ENCODE measurements at places on chromosomes 5 and 9.
A peak's percentile ranks its signal among the peaks of the same experiment; 100 is the strongest.

GRCh38 chr5:152259702-152260101 is 145.4 kb downstream of the NMUR2 start:
- no peak for DNase-seq

- no peak for DNase-seq
Observed at GRCh38 chr9:97830884-97831829, 21.9 kb upstream of the FOXE1 start.

GRCh38 chr5:145141534-145141933 is 693.6 kb downstream of the PRELID2 start:
- DNase-seq: no peak

- DNase-seq: no peak
Observed at GRCh38 chr5:138386290-138386689, 33.8 kb downstream of the KDM3B start.

GRCh38 chr9:38337181-38337580 is 55.3 kb upstream of the ALDH1B1 start:
- no peak for DNase-seq

- no peak for DNase-seq
Observed at GRCh38 chr9:26756881-26757280, 135.7 kb downstream of the CAAP1 start.

- DNase-seq: peak; percentile 4
Observed at GRCh38 chr9:130368631-130369103, 76.1 kb upstream of the ASS1 start.

- DNase-seq: no peak
Observed at GRCh38 chr9:132547052-132547431, 35.4 kb upstream of the BARHL1 start.

GRCh38 chr5:58795327-58795726 is 212.5 kb downstream of the RAB3C start:
- DNase-seq: no peak

GRCh38 chr5:159616952-159617351 is 286.7 kb upstream of the IL12B start:
- no peak for DNase-seq

DNA sequence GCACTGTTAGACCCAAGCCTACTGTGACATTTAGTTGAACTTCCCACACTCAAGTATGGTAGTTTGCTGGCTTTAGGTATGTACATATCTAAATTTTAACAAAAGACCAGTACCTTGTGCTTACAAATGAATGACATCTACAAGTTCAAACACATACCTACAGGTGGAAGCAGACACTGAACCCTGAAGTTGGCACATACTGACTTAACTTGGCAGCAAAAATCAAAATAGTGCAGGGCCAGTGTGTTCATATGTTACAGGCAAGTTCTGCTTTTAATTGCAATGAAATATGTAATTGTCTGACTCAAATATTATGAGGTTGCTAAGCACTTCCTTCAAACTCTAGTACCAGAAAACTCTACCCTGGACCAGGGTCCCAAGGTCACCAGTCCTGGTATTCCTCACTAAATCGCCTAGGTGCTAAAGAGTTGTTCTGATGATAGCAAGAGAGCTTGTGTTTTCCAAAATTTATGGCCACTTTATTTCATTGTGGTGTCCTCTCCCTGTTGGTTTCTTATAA is 77.4 kb downstream of the MEGF10 start:
- DNase-seq: no peak

DNA sequence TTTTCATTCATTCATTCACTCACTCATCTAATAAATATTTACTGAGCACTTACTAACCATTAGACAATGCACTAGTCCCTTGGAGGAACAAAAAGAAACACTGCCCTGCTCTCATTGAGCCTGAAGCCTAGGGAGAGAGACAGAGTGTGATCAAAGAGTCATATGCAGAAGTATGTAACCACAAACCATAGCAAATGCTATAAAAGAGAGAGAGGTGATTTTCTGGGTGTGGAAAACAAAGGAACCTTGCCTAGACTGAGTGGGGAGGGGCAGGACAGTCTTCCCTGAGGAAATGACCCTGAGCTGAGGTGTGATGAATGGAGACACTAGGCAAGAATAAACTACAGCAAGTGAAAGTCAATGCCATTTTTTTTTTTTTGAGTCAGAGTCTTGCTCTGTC is 10.8 kb upstream of the ADRA1B start:
- no peak for DNase-seq

GRCh38 chr9:69115621-69116020 is 58.5 kb upstream of the TJP2 start:
- no peak for DNase-seq

GRCh38 chr5:95721582-95722295 is 9.4 kb upstream of the RHOBTB3 start:
- no peak for DNase-seq

DNA sequence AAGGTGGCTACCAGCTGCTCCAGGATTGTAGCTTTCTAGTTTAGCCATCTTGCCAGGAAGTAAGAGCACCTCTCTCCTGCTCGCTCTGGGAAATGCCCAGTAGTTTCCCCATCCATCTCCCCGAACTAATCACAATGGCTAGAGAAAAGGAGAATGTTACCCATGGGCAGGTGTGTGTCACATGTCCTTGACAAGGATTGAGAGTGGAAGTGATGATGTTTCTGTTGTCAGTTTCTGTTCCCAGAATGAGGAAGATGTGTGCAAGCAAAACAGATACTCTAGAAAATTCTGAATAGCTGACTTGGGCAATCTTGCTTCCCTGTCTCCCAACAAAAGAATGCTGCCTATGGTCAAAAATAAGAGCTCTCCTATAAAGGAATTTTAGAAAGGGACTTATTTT is 429.5 kb downstream of the EBF1 start:
- DNase-seq: no peak

GRCh38 chr5:57445705-57446037 is 36.9 kb downstream of the ACTBL2 start:
- DNase-seq: no peak

DNA sequence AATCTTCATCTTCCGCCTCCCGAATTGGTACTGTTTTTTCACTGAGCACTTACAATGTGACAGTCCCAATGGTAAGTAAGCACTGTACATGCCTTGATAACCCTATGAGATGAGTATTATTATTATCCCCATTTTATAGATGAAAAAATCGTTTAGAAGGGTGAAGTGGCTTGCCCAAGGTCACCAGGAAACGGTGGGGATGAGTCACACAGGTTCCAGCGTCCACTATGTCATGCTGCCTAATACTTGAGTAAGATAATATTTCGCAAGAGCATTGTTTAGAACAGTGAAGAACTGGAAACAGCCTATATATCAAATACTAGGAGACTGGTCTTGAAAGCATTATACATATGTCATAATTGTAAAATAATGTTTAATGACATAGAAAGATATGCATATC is 12.9 kb downstream of the HAND1 start:
- no peak for DNase-seq

GRCh38 chr5:81495286-81495685 is 101.4 kb upstream of the ACOT12 start:
- DNase-seq: no peak

GRCh38 chr5:143354025-143354424 is 49.5 kb downstream of the NR3C1 start:
- DNase-seq: no peak

DNA sequence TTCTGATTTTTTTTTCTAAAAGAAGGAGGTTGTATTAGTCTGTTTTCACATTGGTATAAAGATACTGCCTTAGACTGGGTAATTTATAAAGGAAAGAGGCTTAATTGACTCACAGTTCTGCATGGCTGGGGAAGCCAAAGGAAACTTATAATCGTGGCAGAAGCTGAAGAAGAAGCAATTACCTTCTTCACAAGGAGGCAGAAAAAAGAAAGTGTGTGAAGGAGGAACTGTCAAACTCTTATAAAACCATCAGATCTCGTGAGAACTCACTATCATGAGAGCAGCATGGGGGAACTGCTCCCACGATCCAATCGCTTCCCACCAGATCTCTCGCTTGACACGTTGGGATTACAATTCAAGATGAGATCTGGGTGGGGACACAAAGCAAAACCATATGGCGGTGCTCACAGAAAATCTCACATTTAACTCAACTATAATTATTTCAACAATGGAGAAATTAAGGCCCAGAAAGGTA is 27.1 kb downstream of the DPYSL3 start:
- DNase-seq: no peak

DNA sequence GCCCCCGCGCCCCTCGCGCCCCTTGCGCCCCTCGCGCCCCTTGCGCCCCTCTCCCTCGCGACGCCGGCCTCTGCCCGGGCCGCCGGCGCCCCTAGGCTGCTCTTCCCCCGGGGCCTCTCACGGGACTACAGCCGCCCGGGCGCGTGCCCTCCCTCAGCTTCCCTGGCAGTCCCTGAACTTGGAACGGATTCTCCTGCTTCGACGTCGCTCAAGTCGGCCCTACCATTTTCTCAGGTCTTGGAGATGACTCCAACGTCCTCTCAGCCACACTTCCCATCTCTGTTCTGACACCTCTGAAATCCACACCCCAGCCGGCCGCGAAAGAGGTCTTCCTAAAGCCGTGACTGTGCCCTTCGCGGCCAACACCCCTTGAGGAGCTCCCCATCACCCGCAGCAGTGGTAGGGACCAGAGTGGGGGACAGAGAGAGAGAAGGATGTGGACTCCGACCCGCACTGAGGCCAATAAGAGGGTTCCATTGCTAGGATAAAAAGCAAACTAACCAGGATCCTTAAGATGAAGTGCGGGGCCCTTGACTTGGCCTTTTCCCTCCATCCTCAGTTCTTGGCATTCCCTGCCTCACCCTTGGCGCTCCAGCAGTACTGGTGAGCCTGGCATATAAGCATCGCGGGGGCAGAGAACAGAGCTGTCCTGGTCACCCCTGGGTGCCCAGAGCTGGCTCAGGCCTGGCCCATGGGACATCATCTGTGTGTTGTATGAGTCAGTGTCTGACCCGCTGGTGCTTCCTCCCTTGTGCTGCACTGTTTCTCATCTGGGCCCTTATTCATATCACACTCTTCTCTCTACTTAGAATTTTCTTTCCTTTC is 38.6 kb upstream of the GARNL3 start:
- DNase-seq: no peak

GRCh38 chr9:2621722-2622460 is at the start of gene VLDLR:
VLDLR (plus strand) TSS chr9:2621787; CDS start chr9:2622190, 403 bp downstream.
- DNase-seq: peak; percentile 9

- no peak for DNase-seq
Observed at GRCh38 chr9:73230251-73230650, 78.6 kb downstream of the ANXA1 start.

DNA sequence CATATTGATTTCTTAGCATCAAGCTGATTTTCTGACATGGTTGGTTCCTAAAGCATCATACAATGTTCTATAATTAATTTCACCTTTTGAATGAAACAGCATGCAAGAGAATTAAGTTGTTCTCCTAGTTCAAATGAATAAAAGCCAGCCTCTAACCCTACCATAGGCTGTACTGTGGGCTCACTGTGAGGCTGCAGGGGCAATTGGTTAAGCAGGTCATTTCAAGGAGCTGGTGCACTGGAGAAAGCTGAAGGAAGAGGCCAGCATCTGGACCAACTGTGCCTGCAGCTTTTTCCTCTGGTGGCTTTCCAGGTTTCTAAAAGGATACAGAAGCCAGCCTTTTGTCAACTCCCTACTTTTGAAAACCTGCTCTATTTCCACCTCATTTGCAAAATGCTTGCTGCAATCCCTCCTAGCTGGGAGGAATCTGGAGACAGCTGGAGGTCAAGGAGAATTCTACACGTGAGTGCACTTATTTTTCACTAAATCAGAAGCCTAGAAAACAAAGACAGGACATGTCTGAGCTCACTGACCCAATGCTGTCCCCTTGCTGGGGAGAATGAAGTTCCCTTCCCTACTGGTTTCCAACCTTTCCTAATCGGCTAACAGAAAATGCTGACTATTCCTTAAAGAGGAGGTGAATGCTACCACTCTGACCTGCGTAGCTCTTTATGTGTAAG is 158.9 kb downstream of the APBA1 start:
- DNase-seq: no peak

- DNase-seq: no peak
Observed at GRCh38 chr9:137538058-137538457, 12.1 kb downstream of the PNPLA7 start.

DNA sequence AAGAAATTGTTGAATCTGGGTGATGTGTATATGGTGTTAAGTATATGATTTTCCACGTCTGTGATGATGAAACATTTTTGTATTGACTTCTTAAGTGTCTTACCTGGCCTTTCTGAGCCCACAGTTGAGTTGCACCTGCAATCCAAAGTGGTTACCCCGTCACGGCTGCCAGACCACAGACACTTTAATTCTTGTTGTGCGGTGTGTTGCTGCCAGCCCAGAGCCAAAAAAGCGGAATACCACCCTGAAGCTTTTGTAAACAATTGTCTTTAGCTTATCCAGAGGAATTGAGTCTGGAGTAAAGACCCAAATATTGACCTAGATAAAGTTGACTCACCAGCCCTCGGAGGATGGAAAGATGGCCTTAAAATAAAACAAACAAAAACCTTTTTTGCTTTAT is 35.1 kb downstream of the MTAP start:
- no peak for DNase-seq

- DNase-seq: no peak
Observed at GRCh38 chr5:143692342-143692741, 119.6 kb upstream of the HMHB1 start.

- no peak for DNase-seq
Observed at GRCh38 chr9:123375469-123376132, 19.6 kb downstream of the CRB2 start.

GRCh38 chr5:57986761-57987341 is 473.0 kb downstream of the PLK2 start:
- no peak for DNase-seq

GRCh38 chr5:89308606-89309040 is 425.6 kb upstream of the MEF2C start:
- no peak for DNase-seq

- DNase-seq: no peak
Observed at GRCh38 chr5:81302596-81302995, 1.2 kb downstream of the ZCCHC9 start.

- DNase-seq: no peak
Observed at GRCh38 chr5:80931411-80931810, 28.8 kb upstream of the RASGRF2 start.

GRCh38 chr9:104863180-104863883 is 64.6 kb downstream of the ABCA1 start:
- DNase-seq: peak; percentile 8

GRCh38 chr5:54792611-54793404 is 192.6 kb downstream of the ESM1 start:
- no peak for DNase-seq

DNA sequence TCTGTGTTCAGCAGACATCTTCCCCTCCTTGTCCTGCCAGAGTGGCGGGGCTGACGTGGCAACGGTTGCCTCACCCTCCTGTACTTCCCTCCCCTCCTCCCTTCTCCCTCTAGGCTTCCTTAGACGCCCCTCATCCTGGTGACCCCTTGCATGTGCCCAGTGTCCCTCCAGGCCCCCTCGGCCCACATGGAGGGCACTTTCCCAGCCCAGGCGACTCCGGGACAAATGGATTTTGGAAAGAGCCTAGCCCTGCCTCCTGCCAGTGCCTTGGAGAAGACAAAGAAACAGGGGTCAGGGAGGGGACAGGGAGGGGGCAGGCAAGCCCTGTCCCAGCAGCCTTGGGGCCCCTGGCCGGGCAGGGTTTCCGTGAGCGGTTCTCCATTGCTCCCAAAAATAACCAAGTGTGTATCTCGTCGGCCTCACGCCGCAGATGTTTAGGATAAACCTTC is 38.3 kb upstream of the NEURL1B start:
- DNase-seq: no peak
